ENCODE measurements at places on chromosomes 5 and 9. TPM values are rescaled to one million over a fixed set of nuclear protein-coding genes. Genes with fewer than 3 reads are reported as not detected.

CORO2A gene
- 9.1 TPM for total RNA-seq

- DNase-seq, result no peak
Observed at GRCh38 chr5:21680641-21681040, 1172.5 kb downstream of the CDH12 start.

DNA sequence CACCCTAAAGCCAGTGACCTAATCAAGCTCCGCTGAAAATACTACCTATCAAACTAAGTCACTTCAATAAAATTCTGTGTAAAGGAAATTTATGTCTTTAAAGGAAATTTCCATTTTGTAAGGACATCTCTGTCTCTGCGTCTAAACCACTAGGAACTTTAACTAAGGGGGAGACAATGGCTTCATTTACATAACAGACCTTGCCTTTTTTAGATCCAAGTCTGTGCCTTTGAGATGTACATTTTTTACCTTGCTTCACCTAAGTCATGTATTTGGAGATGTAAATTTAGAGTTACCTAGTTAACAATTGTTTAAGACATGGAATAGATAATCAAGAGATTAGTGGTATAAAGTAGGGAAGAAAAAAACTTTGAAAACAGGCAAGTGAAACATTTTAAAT, 10.2 kb upstream of the GLT6D1 start:
- DNase-seq, result no peak

DNA sequence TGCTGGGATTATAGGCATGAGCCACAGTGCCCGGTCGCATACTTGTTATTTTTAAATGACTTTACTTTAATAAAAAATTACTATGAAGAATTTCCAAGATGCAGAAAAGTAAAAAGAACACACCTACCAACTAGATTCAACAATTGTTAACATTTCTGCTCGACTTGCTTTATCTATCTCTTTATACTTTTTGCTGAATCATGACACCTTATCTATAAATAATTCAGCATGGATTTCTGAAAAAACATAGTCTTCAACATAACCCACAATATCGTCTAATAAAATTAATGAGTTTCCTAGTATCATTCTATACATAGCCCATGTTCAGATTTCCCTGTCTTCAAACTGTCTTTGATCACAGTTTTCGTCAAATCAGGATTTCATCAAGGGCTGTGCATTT, 25.9 kb downstream of the HMCN2 start:
- DNase-seq, result no peak

DNA sequence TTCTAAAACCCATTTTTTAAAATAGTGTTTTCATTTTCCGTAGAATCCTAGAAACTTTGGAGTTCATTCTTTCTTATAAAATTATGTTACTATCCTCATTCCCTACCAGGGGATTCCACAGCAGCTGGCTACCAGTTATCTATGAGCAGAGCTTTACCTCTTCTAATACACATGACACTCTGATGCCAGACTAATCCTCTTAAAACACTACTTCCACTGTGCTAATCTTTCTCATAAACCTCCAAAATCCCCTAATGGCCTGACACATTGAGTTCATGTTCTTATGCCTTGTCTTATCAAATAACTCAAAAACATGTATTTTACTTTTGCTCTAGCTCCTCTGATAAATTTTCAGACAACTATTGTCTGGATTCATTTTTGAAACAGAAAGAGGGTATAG, 633.6 kb upstream of the FTMT start:
- no peak for DNase-seq

DNA sequence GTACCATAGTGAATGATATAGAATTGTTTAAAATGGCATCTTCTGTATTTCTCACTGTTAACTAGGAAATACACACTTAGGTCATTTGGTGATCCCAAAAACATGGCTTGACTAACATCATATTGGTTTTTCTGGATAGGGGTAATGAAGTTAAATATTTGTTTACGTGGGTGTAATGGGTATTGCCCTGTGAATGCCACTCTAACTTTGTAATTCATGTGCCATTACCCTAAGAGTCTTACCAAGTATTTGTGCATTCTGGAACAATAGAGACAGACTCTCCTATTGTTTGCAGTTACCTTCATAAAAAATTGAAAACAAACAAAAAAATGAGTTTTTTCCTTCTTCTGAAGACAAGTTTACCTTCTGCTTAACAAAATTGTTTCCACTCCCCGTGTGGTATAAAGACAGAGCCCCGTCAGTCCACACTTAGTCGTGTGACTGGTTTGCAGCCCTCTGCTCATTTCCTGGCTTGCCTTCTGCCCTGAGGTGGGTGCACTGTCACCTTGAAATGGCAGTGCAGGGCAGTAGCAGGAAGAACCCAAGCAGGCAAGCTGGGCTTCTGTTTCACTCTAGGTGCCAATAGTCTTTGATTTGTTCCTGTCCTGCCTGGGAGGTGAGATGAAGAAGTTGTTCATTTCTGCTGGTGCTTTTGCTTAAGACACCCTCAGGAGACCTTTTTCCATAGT, 9.6 kb upstream of the CATSPER3 start:
- no peak for DNase-seq

DNA sequence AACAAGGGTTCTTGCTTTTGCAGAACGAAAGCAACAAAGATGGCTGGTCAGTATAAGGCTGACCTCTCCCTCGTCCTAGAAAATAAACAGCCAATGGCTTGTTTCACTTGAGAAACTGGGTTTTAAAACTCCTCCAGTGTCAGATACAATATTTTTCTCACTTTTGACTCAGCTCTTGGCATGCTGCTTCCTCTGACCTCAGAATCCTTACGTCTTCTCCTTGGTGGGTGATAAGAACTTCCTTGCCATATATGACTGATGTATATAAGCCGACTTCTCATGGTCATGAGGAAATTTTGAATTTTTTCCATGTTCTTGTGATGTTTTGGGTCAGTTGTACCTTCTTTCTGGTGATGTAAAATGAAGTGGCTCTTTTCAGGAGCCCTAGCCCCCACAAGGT, 3.8 kb downstream of the ZNF618 start:
- DNase-seq, result no peak

DNA sequence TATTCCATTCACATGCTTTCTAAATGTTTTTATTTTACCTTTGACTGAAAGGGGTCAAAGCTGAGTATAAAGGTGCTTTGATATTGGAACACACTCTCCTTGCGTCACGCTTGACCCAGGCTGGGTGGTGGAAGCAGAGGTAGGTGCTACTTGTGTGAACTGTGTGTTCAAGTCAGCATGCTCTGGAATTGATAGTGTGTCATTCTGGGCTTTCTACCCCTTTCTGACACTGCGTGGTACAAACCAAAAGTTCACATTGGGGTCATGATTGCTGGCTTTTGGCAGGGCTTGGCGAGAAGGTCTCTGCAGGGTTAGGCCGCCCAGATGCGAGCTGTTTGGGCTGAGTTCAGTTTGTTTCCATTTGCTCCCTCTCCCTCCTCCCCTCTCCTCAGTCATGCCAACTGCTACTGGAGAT, 131.8 kb downstream of the ADAMTSL1 start:
- no peak for DNase-seq

DNA sequence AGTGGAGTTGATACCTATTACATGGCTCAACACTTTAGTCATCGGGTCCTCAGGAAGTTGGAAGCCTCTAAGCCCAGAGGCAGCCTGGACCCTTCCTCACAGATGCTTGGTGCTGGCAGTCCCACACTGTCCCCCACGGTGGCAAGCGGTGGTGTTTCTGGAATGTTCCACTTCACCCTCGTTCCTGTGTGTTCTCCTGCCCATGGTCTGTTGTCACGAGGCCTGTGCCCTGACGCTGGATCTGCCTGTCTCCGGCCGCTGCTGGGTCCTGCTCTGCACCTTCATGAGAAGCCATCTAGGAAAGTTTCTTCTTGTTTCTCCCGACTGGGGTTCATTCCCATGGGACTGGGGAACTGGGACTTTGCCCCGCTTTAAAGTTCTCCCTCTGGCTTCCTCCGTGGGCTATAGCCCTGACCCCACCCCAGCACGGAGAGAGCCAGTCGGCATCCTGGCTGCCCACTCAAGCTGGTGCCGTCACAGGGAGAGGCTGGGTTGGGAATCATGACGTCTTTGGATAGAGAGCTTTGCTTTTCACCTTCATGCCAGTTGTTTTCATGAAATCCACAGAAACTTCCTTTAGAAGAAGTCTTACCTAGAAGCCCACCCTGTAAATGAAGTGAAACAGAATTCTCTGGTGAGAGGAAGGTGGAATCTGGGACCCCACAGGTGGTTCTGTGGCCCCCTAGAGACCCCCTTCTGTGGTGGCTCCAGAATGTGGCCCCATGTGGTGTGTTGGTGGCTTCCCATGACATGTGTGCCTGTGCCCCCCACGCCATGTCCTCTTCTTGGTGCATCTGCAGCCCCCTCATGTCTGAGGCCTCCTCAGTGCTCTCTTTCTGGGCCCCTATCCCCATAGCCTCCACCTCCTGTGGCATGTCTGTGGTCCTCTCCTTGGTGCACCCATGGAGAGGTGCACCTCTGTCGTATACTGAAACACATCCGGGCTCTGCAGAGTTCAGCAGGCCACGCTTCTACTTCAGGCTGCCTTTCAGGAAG, 43.8 kb downstream of the TRIP13 start:
- DNase-seq, result no peak

Measured in T-cell (primary cell).